ENCODE measurements at places on chromosomes 11 and 22. TPM values are rescaled to one million over a fixed set of nuclear protein-coding genes. Genes with fewer than 3 reads are reported as not detected.

The SAAL1 gene
- polyA plus RNA-seq = 12.7 TPM

The ACR gene
- polyA plus RNA-seq = 0.21 TPM

The SLC22A6 gene
- polyA plus RNA-seq = not detected

The LRRC4C gene
- 0.32 TPM for polyA plus RNA-seq

The ABCG4 gene
- not detected for polyA plus RNA-seq

The UBQLNL gene
- 0.93 TPM for polyA plus RNA-seq

The CD6 gene
- 10.9 TPM for polyA plus RNA-seq

The PATE4 gene
- polyA plus RNA-seq = not detected

DNA sequence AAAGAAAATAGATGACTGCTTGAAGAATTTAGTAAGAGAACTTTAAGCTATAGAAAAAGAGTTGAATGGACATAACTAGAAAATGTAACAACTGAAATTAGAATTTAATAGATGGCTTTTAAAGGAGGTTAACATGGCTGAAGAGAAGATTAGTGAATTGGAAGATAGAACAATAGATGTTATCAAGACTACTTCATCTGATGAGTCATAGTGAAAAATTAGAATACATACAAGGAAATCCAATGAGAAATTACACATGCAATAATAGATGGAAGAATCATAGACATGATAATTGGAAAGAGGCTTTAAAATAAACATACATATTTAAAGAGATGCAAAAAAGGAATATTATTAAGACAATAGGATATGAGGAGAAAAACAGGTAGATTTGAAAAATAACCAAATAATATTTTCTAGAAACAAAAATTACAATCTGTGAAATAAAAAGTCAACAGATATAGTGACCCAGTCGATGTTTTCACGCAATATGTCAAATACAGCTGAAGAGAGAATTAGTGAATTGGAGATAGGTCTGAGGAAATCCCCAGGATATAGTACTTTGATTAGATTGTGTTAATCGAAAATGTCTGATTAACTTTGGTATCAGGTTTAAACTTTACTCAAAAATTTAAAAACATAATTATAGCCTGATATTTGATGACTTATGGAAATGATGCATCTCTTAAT is 28.2 kb downstream of the CAT start:
- DNase-seq = no peak

DNA sequence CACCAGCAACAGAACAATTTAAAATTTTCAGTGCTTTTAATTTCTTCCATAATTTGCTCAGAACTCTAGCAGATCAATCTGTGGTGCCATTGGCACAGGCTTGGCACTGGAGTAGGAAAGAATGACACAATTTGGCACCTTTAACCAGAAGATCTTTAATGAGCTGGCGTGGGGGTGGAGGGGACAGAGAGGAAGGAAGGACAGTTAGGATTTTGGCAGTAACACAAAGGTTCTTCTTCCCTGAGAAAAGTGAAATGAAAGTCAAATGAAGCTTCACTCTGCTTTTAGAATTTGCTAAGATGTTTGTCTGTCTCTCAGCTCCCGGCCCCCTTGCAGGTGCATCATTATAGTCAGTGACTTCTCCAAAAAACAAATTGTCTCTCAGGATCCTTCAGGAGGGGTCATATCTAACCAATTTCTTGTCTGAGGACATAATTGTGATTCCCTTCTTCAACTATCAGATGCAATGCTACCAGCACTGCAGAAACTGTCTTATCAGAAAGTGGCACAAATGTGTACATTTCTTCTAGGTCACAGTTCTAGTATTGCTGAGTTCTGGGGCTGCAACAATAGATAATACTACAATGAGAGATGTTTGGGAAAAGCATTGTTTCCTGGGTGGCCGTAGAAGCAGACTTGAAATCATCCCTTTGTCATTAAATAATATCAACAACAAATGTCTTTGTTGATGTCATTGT is 66.8 kb downstream of the CSTPP1 start:
- DNase-seq = no peak

- no peak for DNase-seq
Measured at GRCh38 chr11:96486890-96487611, 97.2 kb downstream of the JRKL start.

DNA sequence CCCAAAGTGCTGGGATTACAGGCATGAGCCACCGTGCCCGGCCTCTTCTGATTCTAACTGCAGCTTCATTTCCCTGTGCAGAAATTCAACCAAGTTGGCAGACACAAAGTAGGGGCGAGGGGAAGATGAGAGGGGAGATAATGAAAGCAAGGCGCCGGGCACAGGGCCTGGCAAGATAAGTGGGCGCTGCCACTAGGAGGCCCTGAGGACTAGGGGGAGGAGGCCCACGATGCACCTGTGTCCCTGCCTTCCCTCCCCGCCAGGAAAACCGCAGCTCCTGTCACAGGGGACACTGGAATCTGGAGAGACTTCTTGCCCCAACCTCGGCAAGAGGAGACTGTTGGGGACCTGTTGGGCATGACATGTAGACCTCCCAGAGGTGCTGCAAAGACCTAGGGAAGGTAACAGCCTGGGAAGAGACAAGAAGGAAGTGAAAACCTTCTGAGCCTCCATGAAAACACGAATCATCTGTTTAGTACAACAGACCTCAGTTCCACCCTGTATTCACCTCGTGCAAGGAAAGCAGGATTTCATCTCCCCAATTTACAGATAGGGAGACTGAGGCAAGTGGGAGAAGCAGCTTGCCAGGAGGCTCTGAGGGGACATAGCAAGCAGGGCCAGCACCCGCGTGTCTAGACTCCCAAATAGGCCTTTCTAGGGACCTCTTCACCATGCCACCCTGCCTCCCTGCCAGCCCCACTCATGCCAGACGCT is 3.1 kb upstream of the LGALS1 start:
- no peak for DNase-seq

- DNase-seq = no peak
Measured at GRCh38 chr11:110069158-110069737, 23.9 kb upstream of the ZC3H12C start.

DNA sequence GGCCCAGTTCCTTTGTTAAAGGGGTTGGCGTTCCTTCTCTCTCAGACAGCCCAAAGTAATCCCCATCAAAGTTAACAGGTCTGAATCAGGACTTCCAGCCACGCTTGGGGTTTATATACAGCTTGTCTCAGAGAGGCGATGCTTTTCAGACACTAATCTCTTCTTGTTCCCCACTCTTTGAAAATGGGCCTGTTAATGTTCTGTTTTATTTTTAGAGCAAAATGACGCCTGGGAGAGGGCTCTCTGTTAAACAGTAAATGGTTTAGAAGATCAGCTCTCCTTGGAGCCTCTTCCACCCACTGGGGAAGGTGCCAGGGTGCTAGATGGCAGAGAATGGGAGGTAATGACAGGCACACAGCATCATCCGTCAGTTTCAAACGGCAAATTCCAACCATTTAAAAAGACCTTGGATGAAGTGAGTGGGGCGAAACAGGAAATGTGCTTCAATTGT is 235.9 kb upstream of the NARS2 start:
- no peak for DNase-seq

GRCh38 chr11:113195728-113196127 is 118.7 kb upstream of the TTC12 start:
- DNase-seq = no peak

GRCh38 chr11:8018484-8019313 is 31.6 kb downstream of the EIF3F start:
- peak; percentile 82 for DNase-seq

GRCh38 chr22:46429325-46429853 is 93.9 kb downstream of the TRMU start:
- no peak for DNase-seq

GRCh38 chr22:46652081-46652846 is 32.1 kb downstream of the GRAMD4 start:
- DNase-seq = no peak

GRCh38 chr11:74473382-74474173 is 6.2 kb upstream of the KCNE3 start:
- DNase-seq = no peak

- peak; percentile 68 for DNase-seq
Measured at GRCh38 chr11:77102246-77103210, at the start of gene OMP. Gene OMP (plus strand): TSS chr11:77102840. CDS start chr11:77102840, 0 bp downstream.

- peak; percentile 67 for DNase-seq
Measured at GRCh38 chr11:17770048-17770652, 35.6 kb downstream of the KCNC1 start.
